ENCODE measurements at places on chromosomes 6 and 20.

GRCh38 chr6:154245506-154245905 lies 111.1 kb downstream of the IPCEF1 start:
- no peak for DNase-seq

- DNase-seq = peak; percentile 86
Measured at GRCh38 chr20:50333812-50334211, 143.2 kb downstream of the CEBPB start.

GRCh38 chr6:134431421-134431859 lies 113.5 kb upstream of the SGK1 start:
- no peak for DNase-seq

DNA sequence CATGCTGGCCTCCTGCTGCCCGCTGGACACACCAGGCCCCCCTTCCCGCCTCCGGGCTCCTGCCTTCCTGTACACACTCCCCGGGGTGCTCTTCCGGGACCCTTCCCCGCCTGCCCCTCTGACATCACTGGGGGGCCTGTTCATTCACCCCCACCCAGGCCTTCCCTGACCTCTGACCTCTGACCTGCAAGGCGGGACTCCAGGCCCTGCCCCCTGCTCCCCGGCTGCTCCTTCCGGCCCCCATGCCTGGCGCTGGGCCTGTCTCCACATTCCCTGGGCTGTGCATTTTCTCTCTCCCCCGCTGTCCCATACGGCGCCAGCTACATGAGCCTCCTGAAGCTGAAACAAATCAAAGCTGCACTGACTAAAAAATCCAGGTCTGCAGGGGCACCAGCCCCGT lies 71.6 kb upstream of the GATA5 start:
- no peak for DNase-seq

- no peak for DNase-seq
Measured at GRCh38 chr6:134603561-134603960, 285.6 kb upstream of the SGK1 start.

GRCh38 chr6:98532004-98532403 lies 302.4 kb upstream of the POU3F2 start:
- DNase-seq = no peak

GRCh38 chr6:151007076-151007475 lies 141.6 kb downstream of the MTHFD1L start:
- no peak for DNase-seq

DNA sequence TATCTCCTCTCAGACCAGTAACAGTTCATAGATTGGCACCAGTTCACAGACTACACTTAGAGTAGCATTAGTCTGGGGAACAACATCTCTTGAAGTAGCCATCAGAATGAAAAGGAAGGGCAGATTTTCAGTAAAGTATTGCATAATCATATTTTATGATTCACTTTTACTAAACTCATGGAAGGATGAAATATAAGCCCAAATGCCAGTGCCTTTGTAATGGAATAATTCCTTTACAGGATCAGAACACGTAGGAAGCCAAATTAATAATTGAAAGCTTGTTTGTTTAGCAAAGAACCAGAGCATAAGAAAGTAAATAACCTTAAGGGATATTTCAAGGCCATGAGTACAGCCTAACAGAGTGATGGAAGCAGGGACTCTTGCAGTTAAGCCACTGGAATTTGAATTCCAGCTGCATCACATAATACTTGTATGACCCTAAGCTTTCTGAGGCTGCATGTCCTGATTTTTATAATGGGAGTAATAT lies 11.4 kb upstream of the LOC128125822 start:
- DNase-seq = peak; percentile 10

- no peak for DNase-seq
Measured at GRCh38 chr6:37994223-37994622, 174.7 kb downstream of the ZFAND3 start.

DNA sequence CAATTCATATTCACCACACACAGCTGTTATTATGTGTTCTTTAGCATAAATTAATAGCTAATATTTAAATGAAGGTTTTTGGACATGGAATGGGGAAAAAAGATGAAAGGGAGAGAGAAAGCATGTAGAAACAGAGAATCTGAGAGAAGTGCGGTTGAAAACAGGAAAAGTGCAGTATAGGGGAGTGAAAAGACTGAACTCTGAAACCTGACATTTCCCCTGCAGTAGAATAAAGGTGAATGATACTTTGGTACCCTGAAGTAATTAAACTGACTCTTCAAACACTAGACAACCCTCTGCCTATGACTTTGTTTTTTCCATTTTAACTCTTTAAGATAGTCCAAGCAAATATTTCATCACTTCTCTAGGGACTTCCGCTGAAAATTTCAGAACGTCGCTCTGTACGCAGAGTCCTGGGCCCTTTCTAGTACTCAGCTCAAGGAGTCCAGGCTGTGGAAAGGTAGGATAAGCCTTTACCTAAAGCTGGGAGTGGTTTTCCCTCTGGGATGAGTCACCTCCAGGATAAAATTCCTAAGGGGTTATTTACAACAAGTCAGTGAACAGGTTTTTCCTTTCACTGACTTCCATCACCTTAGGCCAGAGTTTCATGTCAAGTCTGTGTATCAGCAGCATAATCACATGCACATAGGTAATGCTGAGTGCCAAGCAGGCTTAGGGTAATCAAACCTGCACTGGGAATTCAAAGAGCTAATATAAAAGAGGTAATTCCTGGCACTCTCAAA lies 614.5 kb downstream of the PKHD1 start:
- no peak for DNase-seq

DNA sequence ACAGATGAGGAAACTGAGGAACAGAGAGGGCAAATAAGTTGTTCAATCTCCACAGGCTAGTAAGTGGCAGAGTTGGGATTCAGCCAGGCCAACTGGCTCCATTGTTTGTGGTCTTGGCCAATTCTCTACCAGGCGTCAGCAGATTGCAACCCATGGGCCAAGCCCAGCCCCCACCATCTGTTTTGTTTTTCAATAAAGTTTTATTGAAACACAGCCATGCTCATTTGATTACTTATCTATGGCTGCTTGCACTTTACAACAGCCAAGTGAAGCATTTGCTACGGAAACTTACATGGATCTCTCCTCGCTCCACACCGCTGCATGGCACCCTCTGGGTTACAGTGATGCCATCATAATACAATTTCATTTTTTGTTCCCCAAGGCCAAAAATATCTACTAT lies 90.8 kb downstream of the ZNF217 start:
- DNase-seq = no peak

GRCh38 chr20:10297223-10297622 lies 78.6 kb downstream of the SNAP25 start:
- no peak for DNase-seq

GRCh38 chr6:54094786-54095185 lies 16.5 kb upstream of the MLIP start:
- no peak for DNase-seq

DNA sequence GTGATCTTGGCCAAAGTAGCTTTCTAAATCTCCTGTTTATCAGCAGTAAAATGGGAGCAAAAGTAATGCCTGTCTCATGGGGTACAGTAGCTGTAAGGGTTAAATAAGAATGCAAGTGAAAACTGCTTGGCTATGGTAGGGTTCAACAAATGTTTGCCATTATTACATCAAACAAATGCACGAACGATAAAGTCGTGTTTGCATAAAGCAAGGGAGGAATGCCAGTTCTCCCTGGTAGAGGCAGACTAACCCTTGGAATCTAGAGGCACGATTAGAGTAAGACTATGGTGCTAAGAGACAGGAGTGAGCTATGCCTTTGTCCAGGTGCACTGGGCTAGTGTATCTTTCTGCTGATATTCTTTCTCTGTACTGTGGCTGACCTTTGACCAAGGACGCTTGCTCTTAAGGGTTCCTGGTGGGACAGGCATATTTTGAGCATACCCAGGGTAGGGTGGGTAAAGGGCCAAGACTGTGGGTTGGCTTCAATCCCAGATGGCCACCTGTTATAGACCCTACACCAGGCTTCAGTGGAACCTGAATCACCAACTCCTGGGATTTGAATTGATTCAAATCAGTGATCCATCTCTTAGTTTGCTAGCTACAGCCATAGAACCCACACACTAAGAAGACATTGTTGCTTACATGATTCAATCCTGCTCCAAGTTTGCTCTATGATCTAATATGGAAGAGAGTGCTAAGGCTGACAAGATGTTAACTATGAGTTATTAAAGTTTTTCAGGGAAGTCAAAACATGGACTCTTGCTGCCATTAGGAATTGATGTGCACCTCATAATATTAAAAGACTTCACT lies 139.9 kb downstream of the CCDC170 start:
- no peak for DNase-seq

DNA sequence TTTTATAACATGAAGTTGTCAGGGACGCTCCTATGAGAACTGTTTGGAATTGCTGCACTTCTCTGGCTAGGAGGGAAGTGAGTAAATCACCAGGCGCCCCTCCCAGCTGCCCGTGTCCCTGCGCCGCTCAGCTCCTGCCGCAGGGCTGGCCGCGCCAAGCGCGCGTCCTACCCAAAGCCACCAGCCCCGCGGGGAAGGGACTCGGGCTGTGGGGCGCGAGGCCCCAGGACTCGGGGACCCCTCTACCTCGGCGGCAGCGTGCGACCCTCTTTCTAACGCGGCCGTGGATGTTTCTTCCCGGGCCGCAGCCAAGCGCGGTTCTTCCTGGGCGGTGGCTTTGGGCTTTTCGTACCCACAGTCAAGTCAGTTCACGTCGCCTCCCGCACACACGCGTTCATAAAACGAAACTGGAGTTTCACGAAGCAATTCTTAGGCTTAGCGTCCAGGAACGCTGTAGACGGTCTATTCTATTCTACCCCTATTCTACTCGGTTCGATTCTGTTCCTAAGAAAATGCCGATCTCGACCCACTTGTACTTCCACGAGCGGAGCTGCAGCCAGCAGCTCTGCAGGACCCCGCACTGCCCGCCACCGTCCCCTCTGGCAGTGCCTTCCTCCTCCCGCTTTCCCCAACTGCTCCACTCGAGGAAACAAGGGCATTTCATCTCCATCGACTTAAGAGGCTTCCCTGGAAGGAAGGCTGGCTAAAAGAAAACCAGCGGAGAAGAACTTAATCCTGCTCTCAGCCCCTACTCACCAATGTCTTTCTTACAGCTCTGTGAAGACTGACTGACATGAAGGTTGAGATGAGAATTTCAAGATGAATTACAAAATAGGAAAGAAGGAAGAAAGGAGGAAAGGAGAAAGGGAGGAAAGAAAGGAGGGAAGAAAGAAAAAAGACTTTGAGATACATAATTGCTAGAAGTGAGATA lies 15.4 kb downstream of the FOXC1 start:
- peak; percentile 35 for DNase-seq

- DNase-seq = no peak
Measured at GRCh38 chr20:33119725-33120720, 40.6 kb downstream of the BPIFB4 start.

- peak; percentile 42 for DNase-seq
Measured at GRCh38 chr20:2314759-2315439, 19.1 kb downstream of the TGM3 start.

DNA sequence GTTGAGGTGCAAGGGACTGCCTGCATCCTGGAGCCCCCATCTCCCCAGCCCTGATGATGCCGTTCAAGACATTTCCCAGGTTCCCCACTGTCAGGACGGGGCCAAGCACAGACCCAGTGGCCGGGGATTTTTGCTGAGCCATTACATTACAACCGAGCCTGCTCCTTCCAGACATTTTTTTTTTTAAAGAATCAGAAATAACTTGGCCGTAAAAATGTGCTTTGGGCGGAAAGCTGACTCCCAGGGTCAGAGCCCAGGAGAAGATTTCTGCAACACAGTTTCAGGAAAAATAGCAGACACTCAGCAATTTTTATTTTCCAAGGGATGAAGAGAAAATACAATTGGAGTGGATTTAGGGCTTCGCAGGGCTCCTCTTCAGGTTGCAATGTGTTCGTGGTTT lies 87.9 kb downstream of the LRFN2 start:
- DNase-seq = no peak

- DNase-seq = no peak
Measured at GRCh38 chr20:31956556-31957526, 5.0 kb upstream of the PDRG1 start.

DNA sequence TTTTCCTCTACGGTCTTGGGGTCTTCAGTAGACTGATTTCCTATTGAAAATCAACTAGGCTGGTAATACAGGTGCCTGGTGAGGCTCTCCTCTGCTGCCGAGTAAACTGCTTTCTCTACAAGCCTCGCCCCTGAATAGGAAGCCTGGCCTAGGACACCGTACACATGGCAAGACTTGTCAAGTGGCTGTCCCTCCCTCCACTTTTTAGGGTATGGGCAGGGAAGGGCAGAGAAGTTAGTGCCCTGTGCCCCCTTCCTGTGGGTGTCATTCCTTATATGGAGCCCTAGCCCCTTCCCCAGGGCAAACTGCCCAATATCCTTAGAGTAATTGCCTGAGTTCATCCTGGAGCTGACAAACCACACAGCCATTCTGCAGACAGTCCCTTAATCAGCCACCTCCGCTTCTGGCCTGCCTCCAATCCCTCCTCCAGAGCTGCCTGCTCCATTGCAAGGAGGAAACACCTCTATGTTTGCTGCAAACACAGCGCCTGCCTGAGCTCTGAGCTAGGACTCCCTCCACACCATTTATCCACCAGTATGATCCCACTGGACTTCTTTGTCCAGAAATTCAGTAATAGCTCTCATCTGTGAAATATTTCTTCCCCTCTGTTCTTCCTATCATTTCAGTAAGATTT lies 93.1 kb downstream of the CHD6 start:
- peak; percentile 78 for DNase-seq

GRCh38 chr20:48782901-48783308 lies 44.9 kb downstream of the PREX1 start:
- no peak for DNase-seq

DNA sequence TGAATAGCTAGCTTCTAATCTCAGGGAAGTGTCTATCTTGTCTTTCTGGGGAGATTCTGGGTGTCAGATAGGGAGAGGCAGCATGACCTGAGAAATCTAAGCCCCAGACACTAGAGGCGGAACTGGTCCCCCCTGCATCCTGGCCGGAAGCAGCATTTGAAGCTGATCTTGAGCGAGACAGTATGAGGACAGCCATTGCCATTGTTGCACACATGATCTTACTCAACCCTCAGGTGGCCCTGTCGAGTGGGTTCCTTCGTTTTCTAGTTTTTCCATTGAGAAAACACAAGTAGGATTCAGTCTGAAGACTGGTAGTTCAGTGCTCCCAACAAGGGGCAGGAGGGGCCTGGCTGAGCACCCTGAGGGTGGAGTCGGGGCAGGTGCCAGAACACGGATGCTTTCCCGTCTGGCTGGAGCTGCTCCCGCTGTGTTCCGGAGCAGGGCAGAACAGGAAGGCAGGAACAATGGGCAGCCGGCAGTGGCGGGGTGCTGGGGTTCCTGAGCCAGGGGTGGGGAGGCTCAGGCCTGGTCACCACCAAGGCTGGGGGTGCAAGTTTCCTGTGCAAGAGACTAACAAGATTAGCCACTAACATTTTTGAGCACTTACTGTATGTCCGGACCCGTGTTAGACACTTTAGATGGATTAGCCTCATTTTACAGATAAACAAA lies 7.9 kb upstream of the SDCBP2 start:
- peak; percentile 75 for DNase-seq

GRCh38 chr20:3103369-3104032 lies 19.0 kb upstream of the AVP start:
- no peak for DNase-seq

DNA sequence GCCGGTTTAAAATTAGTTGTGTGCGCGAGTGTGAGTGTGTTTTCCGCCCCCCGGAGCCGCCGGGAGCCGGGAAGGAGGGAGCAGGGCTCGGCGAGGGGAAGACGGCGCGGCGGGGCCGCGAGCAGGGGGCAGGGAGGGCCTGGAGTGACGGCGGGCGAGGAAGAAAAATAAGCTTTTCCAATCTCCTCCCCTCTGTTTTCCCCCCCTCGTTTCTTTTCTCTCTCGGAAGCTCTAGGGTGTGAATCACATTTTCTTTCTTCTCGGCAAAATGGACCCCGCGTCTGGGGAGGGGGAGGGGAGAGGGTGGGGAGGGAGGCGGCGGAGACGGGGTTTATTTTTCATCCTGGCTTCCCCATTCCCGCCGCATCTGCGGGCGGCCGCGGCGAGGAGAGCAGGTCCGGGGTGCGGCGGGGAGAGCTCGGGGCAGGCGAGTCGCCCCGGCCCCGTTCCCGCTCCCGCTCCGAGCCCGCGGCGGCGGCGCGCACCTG lies 881 bp downstream of the BICRAL start:
- DNase-seq = peak; percentile 89

Data from adrenal gland (tissue), 19 donors.